Hematopoietic multipotent progenitor cell (in vitro differentiated cells): ENCODE measurements at places on chromosomes 16 and 17. TPM values are rescaled to one million over a fixed set of nuclear protein-coding genes. Genes with fewer than 3 reads are reported as not detected.

- DNase-seq = peak; percentile 47
Observed at GRCh38 chr16:75053791-75054555, 55.1 kb downstream of the ZNRF1 start.

- DNase-seq = no peak
Observed at GRCh38 chr17:2933606-2934005, 129.8 kb downstream of the OR1D5 start.

CACNG5 gene
- total RNA-seq = not detected

- DNase-seq = no peak
Observed at GRCh38 chr17:4258867-4259266, 4.9 kb downstream of the ANKFY1 start.

- no peak for DNase-seq
Observed at GRCh38 chr16:3021449-3022207, 1.5 kb downstream of the TNFRSF12A start.

TEX14 gene
- 0.27 TPM for total RNA-seq

- peak; percentile 36 for DNase-seq
Observed at GRCh38 chr16:569445-570254, at the start of gene PIGQ. TSS of gene PIGQ (plus strand) at chr16:569968. CDS start at chr16:574075, 4,107 bp downstream.

DNA sequence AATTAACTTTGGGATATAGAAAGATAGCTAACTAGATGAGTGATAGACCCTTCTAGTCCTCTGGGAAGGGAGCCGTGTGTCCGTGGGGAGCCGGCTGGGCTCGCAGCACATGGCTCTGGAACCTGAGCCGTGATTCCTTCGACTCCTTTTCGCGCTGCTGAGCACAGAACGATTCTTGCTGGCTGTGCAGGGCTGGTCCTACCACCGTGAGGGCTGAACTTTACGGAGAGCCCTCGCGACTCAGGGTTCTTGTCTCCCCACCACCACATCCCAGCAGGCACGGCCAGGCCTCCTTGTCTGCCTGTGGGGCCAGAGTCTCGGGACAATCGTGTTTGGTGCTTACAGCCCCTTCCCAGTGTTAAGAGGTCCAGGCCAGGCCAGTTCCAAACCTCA is 13.8 kb upstream of the TCF25 start:
- DNase-seq = no peak

DNA sequence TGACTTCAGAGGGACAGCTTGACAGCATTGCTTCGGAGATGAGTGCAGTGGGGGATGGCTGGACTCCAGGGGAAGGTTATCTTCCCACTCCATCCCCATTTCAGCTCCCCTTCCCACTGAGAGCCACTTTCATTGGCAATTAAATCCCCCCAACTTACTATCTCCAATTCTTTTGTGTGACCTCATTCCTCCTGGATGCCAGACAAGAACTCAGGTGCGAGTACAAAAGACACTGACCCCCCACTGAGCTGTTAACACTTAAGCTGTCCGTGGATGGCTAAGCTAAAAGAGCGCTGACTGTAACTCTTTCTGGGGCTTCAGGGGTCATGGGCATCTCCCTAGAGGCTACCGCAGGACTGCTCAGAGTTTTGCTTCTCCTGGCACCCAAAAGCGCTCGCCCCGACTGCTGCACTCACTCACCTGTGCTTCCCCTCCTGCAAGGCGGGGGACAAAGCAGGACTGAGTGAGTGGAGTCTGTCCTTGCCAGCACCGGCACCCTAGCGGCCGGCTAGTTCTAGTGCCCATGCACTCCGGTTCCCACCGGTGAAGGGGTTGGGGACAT is 44.8 kb upstream of the FBXO47 start:
- no peak for DNase-seq

- DNase-seq = peak; percentile 80
Observed at GRCh38 chr17:19724501-19725420, 8.4 kb upstream of the SLC47A2 start.

OTOP3 gene
- total RNA-seq = not detected

GRCh38 chr17:8109661-8110455 is 8.5 kb downstream of the ALOXE3 start:
- no peak for DNase-seq

DNA sequence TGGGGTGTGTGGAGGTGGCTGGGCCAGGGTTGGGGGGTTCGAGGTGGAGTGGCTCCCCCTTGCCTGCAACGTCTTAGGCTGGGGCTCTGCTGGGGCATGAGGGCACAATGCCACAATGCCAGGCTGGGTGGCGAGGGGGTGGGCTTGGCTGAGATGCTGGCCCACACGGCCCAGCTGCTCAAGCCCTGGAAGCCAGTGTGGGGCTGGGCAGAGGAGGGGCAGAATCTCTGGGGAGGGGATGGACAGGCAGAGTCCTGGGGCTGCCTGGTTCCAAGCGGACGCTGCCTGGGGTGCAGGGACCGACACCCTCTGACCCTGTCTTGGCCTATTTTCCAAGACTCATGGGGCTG is 37.5 kb upstream of the SSTR5 start:
- no peak for DNase-seq

DNA sequence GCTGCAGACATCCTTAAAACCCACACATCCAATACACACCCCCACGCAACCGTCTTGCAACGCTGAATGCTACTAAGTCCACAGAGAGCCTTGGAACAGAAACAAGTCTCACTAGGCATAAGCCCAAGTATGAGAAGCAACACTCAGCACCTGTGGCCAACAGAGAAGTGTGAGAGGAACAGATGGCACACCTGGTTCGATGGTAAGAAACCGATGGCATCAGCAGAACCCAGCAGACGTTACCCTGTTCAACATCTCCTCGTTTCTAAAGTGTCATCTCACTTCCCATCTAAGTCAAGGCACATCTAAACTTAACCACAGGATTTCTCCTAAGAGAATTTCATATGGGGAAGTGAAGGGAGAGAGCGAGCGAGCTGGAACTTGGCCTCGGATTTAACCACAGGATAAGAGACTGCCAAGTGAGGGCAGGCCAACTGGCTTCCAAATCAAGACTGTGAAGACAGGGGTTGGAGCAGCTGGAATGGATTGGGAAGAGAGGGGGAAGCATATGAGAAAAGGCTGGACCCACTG is 41.0 kb downstream of the NXPH3 start:
- no peak for DNase-seq

- DNase-seq = no peak
Observed at GRCh38 chr16:89363621-89364393, 126.6 kb downstream of the ANKRD11 start.

GPRC5C gene
- total RNA-seq = 3.8 TPM

- DNase-seq = peak; percentile 59
Observed at GRCh38 chr16:28981517-28981916, 3.3 kb upstream of the LAT start.

DNA sequence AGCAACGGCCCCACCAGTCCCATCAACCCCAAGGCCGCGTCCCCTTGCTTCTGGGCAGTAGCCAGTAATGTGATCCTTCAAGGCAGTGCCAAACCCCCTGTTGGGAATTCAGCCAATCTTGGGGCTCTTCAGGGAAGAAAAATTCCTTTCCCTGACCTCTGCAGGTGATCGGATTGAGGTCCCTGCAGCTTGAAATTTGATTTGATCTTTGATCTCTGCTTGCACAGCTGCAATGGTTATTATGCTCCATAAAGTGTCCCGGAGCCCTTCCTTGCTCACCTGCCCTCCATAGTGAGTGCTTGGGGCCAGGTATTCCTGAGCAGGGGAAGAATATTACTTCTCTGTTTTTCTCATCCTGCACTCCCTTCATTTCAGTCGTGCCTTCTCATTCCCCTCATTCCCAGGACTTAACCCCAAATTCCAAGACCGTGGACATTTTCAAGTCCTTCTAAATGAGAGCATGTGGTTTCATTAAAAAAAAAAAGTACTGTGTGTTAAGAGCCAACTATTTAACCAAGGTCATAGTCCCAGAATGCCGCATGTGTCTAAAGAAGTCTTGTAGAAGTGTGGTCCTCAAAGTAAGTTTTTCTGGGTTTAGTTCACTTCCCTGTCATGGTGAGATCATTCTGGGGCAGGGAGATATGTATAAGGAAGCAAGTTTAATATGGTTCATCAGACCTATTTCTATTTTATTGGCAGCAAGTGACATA is 56.3 kb downstream of the SOX9 start:
- DNase-seq = no peak

- DNase-seq = no peak
Observed at GRCh38 chr17:76370261-76370993, 14.0 kb upstream of the SPHK1 start.

DNA sequence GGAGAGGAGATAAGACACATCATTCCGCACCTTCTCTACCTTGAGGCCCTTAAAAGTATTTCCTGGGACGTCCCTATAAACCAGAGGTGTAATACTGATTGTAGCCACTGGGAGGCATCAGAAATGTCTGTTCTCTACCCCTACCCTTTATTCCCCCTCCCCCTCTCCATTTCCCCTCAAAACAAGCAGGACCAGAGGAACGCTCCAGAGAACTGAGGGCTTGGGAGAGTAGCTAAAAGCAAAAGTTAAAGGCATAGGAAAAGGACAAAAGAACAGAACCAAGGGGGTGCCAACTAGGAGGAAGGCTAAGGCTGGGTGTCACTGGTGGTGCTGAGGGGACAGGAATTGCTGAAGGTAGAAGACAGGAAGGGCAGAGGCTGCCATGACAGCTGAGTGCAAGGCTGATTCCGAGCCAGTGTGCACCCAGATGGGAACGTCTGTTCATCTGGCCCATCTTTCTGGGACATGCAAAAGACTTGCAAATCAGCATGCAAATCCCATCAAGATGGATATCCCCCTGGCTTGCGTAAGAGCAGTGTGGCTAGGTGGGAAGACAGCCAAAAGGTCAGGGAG is 6.7 kb downstream of the CAMTA2 start:
- peak; percentile 63 for DNase-seq

- no peak for DNase-seq
Observed at GRCh38 chr17:67260170-67260987, 15.4 kb upstream of the HELZ start.

DNA sequence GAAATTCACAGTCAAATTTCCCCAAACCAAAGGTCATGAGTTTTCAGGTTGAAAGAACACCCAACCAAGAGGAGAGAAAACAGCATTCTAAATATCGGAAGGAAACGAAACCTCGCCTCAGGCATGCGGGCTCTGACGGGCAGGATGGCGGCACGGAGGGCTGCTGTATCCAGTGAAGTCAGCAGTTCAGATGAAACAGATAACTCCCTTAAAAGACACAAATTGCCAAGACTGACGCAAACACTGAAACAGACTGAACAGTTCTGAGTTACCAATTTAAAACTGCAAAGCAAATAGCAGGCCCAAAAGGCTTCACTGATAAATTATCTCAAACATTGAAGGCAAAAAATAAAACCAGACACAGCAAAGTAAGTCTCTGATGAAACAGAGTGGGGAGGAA is 20.6 kb upstream of the CDH15 start:
- no peak for DNase-seq

DNA sequence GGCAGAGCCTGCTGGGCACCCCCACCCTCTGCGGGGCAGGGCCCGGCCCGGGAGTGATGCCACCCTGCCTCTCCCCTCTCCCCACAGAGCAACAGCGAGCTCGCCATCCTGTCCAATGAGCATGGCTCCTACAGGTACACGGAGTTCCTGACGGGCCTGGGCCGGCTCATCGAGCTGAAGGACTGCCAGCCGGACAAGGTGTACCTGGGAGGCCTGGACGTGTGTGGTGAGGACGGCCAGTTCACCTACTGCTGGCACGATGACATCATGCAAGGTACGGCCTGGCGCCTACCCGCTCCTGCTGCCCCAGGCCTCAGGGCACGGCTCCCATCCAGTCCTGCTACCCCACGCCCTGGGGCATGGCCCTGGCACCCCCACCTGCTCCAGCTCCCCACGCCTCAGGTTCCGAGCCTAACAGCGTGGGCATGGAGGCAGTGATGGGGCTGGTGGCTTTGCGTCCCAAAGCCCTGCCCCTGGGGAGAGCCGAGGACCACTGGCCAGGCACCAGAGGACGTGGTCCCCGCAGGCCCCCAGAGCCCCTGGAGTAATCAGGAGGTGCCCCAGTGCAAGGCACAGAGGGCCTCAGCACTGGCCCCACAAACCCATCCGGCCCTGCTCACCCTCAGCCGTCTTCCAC is 38.4 kb downstream of the TSC2 start:
- DNase-seq = no peak

GRCh38 chr17:57284984-57285646 is 28.8 kb downstream of the MSI2 start:
- no peak for DNase-seq

MYH1 gene
- not detected for total RNA-seq
